Hematopoietic multipotent progenitor cell treated with erythropoietin and hydrocortisone succinate and interleukin-3 and kit ligand, for 6 days (in vitro differentiated cells): ENCODE measurements at places on chromosomes 5 and 9.

DNA sequence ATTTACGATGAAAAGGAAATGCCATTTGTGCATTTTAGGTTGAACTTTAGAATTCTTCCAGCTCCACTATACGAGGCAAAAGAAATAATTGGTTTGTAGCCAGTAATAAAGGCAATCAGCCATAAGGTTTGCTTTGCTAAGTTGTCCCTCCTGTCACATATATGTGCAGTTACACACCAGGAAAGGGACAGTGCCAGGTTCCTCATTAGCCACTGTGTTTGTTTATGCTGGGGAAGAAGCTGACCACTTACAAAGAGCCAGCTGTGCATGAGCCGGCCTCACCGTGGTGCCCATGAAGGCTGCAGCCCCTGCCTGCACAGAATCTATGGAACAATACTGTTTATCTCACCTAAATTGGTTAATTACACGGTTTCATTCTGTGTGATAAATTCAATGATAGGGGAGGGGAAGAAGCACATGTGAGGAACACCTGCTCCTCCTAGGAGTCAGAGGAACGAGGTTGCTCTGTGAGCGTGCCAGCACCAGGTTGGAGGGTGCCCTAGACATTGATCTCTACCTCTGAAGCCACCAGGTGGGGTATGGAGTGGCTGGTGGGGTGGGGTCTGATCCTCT, 173.8 kb upstream of the DAP start:
- DNase-seq = no peak

DNA sequence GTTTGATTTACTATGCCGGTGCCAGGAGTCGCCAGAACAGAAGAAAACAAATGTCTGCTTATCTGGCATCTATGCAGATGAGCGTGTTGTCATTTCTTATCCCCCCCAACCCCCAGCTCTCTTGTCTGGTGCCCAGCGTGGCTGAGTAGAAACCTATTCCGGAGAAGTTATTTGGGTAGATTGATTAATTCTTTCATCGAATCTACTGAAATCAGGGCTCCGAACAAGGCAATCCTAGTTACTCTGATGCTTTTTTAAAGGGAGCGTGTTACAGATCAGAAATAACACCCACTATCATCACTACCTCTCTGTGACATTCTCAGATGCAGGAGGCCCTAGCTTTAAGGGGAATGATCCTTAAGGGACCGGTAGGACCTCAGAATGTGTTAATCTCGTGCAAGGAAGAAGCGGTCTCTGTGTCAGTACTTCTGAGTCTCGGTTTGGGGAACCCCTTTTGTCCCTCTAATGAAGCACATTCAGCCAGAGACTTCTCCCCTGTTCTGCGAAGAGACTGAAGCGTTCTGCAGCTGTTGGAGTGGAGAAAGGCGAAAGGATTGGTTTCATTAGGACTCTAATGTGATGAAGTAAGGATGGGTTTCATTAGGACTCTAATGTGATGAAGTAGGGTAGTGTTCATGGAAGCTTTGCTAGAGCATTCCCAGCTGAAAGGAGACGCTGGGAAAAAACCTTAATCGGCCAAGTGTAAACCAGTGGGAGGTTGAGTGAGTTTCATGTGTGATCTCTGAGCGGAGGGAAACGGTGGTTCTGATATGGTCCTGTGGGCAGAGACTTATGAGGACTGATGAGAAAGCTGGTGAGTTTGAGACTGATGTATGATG, 1.5 kb downstream of the PIP5K1B start:
- DNase-seq = peak; percentile 77

- no peak for DNase-seq
Measured at GRCh38 chr9:95090871-95091577, 226.5 kb downstream of the FANCC start.

DNA sequence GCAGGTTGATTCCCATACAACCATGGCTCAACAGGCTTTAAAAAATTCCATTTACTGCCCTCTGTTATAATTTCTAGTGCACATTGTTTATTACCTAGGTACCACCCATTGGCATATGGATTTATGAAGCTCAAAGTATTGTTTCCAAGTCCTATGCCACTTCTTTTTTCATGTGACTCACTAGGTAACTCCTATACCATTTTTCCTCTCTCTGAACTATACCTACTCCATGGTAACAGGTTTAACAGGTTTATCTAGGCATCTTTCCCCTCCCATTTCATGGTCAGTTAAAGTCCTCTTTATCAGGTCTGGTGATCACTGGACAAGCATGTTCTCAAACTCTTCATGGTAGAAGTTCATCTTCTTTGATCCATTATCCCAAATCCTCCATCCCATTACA, 49.6 kb upstream of the ABCA1 start:
- DNase-seq = no peak

DNA sequence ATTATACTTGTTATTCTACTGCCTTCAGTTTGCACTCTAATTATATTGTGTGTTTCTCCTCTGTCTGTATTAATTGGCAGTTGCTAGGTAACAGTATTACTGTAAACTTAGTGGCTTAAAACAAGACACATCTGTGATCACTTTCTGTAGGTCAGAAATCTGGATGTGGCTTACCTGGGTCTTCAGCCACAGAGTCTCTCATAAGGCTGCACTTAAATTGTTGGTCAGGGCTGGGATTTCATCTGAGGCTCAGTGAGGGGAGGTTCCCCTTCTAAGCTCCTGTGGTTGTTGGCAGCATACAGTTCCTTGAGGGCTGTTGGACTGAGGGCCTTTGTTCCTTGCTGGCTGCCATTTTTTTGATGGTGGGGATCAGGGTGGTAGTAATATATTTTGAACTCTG, 68.8 kb downstream of the SLC44A1 start:
- DNase-seq = no peak

DNA sequence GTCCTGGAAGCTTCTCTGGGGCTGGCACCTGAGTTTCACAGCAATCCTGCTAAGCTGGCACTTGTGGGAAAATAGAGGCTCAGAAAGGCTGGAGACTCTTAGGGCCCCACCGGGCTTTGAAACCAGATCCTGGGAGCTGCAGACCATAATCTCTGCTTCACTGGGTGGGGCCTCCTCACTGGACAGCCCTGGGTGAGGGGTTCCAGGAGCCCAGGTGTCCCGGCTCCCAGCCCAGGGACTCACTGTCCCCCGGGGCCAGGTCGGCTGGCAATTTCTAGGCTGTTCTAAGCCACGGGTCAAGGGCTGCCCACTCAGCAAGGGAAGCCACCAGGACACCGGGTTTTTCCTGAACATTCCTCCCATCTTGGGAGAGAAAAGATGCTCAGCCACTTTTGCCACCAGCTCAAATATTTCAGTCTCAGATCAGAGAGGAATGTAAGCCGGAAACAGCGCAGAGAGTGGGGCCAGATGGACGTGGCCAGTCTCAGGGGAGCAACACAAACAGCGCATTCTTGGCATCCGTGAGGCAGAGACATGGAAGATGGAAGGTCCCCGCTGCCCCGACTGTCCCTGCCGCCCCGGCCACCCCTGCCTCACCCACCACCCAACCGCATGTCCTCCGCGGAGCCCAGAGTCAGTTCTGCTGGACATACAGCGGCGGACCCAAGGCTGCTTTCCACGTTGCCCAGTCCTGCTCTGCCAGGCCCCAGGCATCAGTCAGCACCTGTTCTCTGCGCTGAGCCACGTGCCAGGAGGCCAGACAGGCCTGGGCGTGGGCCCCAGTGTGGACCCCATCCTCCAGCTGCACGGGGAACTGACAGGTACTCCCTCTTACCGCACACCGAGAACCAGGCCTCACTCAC, 72.6 kb downstream of the VAV2 start:
- no peak for DNase-seq

DNA sequence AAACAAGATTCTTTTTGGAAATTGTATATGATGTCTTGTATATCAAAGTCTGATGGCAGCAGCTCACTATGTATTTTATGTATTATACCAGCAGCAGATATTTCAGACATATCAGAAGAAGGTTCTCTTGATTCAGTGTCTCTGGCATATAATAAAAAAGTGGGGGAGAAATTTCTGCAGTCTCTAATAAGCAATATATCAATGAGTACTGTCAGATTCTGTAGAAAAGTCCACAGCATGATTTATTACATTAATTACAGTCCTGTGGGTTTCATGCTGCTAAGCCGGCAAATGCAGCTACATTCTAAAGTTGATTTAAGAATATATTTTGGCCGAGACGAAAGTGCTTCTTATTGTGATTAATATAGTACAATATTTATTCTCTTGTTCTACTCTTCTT, 113.1 kb downstream of the KIAA1958 start:
- DNase-seq = no peak

DNA sequence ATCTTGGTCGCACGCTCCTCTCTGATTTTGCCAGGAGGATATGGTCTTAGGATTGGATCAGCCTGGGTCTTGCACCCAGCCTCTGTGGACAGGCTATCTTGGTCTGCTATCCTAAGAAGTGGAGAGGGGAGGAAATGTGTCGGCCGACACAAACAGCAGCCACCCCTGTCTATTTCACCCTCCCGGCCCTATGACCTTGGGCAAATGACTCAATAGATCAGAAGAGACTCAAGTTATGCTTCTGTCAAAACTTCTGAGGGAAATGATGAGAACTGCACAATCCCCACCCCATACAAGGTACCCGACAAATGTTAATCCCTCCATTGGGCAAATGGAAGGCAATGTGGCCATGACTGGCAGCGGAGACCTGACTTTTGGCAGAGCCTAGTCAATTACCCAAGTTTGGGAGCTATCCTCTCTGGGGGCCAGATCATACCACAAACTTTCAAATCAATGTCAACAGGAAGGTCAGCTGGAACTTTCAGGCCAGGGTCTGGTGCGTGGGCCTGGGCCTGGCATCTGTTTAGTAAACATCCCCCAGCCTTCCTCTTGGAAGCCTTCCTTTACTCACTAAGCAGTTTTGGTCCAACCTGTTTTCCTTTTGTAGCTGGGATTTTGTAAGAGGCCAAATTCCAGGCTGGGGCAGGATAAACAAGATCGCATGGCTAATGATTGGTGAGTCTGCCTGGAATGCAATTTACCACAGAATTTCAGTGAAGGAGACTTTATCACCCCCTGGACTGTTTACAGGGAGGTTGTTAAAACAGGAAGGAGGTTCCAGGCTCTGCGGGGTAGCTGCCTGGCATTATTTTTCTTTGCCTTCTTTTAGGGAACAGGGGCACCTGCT, 64.2 kb upstream of the CPEB4 start:
- no peak for DNase-seq

DNA sequence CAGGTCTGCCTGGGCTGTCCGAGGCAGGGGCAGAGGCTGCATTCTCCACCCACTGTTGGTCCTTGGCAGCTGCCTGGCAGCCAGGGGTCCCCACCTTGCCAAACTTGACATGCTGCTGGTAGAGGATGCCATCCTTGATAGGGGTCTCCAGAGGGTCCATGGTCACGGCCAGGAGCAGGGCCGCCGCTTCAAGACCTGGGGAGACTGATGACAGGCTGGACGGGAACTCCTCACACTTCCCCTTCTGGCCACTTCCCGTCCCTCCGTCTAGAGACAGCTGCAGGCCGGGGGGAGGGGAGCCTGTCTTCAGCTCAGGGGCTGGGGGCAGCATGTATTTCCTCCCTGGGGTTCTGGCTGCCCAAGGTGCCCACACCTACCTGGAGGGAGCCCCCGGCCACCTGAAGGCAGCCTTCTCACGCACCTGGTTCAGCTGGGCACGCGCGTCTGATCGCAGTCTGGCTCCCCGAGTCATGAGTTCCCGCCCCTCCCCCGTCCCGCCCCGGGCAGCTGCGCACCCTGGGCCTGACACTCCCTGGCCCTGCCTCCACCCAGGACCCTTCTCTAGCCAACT, at the start of gene DOK3:
TSS of gene DOK3 (minus strand) at position 446 of the 571 bp plus-strand sequence. CDS start at position 160, 286 bp downstream.
- DNase-seq = peak; percentile 70

GRCh38 chr9:95822583-95823431, 52.7 kb upstream of the ERCC6L2 start:
- no peak for DNase-seq

DNA sequence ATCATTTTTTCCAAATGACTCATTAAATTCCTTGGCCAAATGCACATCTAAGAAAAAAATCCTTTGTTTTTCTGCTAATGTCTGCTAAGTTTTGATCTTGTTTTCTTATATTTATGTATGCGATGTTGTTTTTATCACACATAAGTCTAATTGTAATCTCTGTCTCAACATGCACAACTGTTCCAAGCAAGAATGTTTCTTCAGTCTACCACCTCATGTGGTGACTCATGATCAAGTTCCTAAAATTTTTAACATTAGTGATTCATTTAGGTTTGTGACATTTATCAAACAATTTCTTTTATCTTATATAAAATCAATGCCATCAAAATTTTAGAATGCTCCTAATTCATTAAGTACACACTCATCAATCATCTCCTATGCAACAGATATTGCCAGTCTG, 763.9 kb upstream of the FAM174A start:
- DNase-seq = no peak

DNA sequence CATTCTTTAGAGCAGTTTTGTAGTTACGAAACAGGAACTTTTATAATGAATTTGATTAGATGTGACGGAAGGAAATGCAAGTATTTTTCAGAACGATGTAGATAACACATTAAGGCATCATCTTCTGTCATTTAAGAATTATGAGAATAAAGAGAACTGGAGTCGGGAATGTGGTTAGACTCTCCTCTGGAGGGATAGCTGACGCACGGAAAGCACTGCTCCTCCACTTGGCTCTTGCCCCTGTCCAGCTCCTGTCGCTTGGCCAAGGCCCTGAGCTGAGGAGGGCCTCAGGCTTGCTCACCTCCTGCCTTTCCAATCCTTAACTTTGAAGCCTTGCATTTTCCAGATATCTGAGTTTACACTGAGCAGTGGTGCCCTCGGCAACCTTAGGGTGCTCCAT, 60.5 kb downstream of the MAP1B start:
- DNase-seq = no peak

DNA sequence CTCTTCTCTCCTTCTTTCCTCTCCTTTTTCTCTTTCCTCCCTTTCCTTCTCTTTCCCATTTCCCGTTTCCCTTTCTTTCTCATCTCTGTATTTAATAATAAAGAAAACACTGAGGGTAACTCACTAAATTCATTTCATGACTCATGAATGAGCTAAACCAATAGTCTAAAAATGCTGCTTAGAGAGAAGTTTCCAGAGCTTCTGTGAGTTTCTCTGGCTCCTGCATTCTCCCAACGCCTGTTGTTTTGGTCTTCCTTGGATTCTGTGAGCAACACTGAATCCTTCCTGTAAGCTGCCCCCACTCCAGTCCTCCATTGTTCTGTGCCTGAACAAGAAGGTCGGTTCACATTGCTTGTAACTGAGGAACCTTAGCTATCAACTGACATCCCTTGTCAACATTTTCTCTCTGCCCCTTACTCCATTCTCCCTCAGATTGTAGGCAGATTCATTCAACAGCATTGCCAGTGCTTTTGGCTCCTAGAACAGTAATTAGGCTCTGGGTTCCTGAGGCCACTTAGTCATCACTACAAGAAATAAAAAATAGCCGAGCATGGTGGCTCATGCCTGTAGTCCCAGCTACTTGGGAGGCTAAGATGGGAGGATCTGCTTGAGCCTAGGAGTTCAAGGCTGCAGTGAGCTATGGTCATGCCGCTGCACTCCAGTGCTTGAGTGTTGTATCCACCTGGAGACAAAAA, 237.7 kb upstream of the KLF4 start:
- no peak for DNase-seq

GRCh38 chr5:178416206-178416882, 173.8 kb downstream of the COL23A1 start:
- DNase-seq = no peak

DNA sequence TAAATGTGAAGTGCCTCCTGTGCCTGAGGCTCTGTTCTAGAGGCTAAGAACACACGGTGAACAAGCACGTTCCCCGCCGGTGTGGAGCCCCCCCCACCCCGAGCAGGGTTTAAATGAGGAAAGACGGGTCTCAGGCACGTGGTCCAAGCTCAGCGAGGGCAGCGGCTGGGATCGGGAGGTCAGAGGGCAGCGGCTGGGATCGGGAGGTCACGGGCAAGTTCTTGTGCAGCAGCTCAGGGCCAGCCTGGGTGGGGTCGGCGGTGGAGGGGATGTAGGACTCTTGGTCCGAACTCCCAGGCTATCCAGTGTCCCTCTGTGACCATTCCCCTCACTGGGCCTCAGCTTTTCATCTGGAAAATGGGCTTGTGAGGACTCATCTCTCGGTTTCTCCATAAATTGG, 2.7 kb upstream of the GBGT1 start:
- no peak for DNase-seq
